Vein endothelial cell (primary cell): ENCODE measurements at places on chromosomes 6 and 20. TPM values are rescaled to one million over a fixed set of nuclear protein-coding genes. Genes with fewer than 3 reads are reported as not detected.

PTK6 gene
- total RNA-seq: not detected in 2 replicates

PMEPA1 gene
- total RNA-seq: 11.8 and 25.2 TPM in 2 replicates

MYLK4 gene
- total RNA-seq: 0.65 and 1.1 TPM in 2 replicates

SLC16A10 gene
- not detected in 2 replicates for total RNA-seq

PTCRA gene
- total RNA-seq: not detected in 2 replicates
